Lung (tissue), 17 donors: ENCODE measurements at places on chromosomes 1 and 21. TPM values are rescaled to one million over a fixed set of nuclear protein-coding genes. Genes with fewer than 3 reads are reported as not detected.
A peak's percentile ranks its signal among the peaks of the same experiment; 100 is the strongest.

DNA sequence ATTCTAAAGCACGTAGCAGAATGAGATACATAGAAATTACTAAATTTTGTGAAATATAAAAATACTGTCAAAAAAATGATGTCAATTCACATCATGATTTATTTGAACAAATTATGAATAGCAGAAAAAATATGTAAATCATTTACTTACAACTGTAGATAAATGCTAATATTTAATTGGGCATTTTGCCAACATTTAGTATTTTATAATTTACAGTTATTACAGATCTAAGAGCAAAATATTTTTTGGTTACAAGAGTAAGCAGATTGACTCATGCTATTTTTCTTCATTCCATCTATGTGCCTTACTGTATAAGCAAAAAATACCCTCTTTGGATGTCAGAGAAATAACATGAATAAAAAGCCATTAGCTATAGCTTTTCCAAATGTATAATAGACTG, 282.3 kb upstream of the RGS18 start:
- peak; percentile 36 for DNase-seq

GRCh38 chr1:228075801-228076271, 6.7 kb upstream of the ARF1 start:
- no peak for DNase-seq

- DNase-seq, result no peak
Observed at GRCh38 chr1:67350783-67351182, 43.1 kb downstream of the IL12RB2 start.

DNA sequence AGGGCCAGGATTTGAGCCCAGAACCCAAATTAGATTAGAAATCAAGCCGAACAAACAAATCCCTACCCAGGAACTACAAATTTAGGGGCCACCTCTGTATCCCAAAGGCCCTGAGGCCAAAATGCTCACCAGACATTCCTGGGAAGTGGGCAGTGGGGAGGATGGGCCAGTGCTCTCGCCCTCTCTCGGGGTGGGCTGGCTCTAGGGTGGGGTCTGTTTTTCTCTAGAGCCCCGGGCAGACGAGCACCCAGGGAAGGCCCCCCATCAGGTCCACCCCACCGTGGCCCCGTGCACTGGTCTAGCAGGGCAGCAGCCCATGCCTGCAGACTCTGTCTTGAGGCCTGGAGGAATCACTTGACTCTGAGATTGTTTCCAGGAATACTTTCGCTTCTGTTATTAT, 252.0 kb downstream of the RRAGC start:
- no peak for DNase-seq

DNA sequence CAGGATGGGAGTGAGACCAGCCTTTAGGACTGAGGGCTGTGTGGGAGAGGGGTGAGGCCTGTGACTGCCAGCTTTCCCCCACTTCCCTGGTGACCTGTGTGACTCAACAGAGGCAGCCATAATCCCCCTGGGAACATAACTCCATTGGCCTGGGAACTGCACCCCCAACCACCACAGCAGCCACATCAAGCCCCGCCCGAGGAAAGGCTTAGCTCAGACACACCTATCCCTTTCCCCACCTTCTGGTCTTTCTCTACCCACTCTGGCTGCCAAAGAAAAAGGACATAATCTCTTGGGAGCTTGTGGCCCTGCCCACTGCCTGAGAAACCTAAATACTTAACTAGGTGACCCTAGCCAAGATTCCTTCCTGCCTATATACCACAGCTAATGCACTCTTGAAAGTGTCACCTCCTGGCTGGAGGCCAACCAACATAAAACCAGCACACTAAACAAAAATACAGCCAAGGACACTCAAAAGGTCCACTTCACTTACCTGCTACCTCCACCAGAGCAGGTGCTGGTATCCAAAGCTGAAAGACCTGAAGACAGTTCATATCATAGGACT, 406.6 kb upstream of the CAMK1G start:
- DNase-seq, result no peak

SLC9C2 gene
- 0.97 TPM for total RNA-seq

MEX3A gene
- 1.1 TPM for total RNA-seq

CFHR2 gene
- total RNA-seq, result not detected

DNA sequence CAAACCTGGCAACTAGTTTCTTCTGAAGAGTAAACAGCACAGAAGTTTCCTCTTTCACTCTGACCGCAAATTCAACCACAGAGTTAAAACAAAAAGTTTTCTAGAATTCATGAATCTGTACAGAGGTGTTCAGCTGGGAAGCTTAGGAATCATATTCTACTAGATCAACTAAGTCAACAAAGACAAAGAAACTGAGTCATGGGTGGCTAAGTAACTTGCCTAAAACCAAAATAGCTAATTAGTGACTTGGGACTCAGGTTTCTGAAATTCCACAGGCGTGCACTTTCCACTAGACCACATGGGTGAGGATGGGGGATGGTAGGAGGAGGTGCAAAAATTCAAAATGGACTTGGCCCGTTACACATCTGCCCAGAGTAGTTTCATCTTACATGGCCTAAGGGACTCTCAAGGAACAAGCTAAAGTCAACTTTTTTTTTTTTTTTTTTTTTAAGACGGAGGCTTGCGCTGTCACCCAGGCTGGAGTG, 25.8 kb downstream of the PTPN14 start:
- DNase-seq, result no peak

- no peak for DNase-seq
Observed at GRCh38 chr1:113887402-113888175, at the start of gene BCL2L15. TSS of gene BCL2L15 (minus strand) at chr1:113887581. CDS start at chr1:113887375, 206 bp downstream.

DNA sequence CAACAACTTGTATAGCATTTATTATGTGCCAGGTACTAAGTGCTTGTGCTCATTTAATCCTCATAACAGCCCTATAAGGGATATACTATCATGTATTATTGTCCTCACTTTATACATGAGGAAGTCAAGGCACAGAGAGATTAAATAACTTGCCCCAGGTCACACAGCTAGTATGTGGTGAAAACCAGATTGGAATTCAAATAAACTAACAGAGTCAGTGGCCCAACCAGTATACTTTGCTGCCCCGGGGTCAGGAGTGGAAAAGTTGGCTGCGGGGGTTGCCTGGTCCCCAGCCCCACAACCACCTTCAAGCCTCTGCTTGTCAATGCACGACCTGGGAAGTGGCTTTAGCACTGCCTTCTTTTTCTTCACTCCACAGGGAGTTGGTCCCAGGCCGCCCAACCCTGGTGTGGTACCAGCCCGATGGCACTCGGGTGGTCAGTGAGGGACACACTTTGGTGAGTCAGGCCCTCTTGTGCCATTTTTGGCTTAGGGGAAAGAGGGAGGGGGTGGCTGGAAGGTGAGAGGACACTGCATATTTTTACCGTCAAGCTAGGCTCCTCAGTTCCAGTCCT, 2.5 kb downstream of the ADAM15 start:
- DNase-seq, result no peak

- DNase-seq, result no peak
Observed at GRCh38 chr1:90612033-90612432, 105.1 kb downstream of the BARHL2 start.

GRCh38 chr1:53435151-53435550, 24.0 kb upstream of the DMRTB1 start:
- no peak for DNase-seq

DNA sequence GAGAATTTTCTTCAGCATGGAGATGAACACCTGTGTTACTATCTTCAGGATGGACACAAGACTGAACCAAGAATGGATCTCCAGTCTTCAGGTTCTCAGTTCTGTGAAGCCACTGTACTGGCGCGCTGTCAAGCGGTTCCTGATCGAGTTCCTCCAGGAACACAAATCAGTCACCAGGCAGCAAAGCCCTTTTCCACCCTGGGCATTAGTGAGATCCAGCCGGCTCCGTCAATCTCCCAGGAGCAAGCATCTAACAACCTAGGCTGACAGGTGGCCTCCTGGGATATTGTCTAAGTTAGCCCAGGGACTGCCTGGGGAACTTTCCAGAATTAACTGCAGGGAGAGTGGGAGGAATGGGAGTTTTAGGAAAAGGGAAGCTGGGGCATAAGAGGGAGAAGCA, 9.7 kb upstream of the IGFN1 start:
- DNase-seq, result no peak

DNA sequence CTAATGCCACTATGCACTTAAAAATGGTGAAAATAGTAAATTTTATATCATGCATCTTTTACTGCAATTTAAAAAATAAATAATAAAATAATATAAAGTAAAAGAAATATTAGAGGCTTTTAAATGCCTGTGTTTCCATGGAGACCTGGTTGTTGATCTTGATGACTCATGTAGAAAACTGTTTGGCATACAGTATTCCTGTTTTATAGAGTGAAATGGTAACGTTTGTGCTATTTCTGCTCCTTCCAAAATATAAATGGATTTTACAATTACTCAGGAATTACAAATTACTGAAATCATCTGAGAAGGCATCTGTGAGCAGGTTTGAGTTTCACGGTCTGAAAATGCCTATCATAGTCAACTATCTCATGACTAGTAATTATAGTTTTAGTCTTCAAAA, 98.4 kb upstream of the USP25 start:
- no peak for DNase-seq

COL11A1 gene
- 0.86 TPM for total RNA-seq

DNA sequence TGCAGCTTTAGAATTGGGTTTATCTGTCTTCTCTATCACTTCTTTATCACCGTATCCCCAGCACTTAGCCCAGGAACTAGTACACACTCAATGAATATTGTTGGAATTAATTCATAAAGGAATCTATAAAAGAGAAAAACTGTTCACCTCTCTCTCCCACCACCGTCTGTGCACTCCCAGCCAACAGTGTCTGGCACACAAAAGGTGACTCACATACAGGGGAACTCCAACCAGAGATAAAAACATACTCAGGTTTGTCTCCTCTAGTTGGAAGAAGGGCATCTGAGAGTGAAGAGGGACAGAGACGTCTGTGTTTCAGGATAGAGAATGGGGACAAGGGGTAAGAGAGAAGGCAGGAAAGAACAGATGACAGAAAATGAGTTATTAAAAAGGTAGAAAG, 10.0 kb downstream of the ITLN1 start:
- no peak for DNase-seq

CFHR5 gene
- not detected for total RNA-seq

RPTN gene
- not detected for total RNA-seq

SAMD13 gene
- 3.4 TPM for total RNA-seq

PER3 gene
- total RNA-seq, result 21.1 TPM

NHLH2 gene
- total RNA-seq, result not detected

DNA sequence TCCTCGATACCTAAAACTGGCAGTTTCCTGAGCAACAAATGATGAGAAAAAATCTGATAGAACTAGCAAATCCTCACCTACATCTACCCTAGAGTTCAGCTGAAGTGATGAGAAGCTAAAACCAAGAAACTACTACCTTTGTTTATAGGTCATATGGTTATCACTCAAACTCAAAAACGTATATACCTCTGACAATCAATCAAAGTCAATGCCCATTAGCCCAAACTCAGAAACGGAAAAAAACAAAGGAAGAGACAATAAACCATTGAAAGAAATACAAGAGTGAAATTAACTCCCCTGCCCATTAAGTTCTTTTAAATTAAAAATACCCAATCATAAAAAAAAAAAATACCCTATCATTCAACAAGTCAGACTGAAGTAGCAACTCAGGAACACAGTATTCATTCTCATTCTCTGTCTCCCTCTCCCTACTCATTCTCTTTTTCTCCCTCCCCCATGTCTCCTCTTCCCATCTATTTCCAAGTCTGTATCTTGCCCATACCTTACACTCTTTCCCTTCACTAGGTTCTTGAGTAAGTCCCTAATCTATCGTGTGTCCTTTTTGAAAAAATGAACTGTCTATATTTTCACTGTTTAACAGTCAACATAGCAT, 6.8 kb downstream of the CDC42BPA start:
- no peak for DNase-seq

DNA sequence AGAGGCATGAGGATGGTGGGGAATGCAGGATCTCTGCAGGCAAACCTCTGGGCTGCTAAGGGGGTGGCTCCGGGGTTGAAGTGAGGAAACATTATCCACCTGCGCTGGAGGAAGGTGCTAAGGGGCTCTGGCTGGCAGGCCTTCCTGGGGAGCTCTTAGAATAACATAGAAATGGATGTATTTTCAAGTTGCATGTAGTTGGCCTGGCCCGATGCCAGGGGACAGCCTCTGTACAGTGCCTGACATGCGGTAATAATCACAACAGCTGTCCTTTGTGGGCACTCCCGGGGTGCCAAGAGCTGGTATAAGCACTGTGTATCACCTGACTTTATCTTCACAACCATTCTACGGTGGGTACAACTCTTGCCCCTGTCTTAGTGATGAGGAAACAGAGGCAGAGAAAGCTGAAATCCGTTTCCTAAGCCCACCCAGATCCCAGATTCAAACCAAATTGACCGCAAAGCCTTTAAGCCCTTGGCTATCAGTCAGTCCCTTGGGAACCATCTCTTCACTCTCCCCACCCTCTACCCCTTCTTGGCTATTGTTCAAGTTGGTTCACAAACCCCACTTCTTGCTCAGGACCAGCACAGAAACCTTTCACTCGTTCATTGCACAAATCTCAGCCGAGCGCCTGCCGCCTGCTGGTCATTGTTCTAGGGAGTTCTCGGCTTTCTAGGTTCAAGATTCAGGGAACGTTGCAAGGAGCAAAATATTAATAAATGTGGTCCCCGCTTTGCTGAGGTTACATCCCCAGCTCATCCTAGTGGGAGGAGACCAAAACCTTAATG, 30.9 kb downstream of the PADI4 start:
- DNase-seq, result no peak

GRCh38 chr1:205774198-205775014, 876 bp downstream of the RAB29 start:
- no peak for DNase-seq

PPOX gene
- 34.1 TPM for total RNA-seq

DNA sequence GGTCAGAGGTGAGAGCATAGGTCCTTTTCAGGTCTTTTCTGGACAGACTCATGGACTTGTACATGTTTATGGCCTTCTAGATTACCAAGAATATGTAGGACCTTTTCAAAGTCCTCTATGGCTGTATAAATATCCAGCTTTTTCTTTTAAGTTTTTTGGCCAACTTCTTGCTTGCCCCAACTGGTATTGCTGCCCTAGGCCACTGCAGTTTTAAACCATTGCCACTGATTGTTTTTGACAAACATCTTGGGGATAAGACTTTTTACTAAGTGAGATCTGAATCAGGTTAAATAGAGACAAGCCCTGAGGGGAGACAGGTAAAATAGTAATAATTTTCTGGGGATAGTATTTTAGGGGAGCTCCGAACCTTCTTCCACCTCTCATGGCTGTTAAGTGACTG, 14.8 kb upstream of the DDR2 start:
- DNase-seq, result no peak

- DNase-seq, result no peak
Observed at GRCh38 chr1:203182387-203182953, 4.0 kb downstream of the CHI3L1 start.

DCDC2B gene
- total RNA-seq, result 7.2 TPM

DNA sequence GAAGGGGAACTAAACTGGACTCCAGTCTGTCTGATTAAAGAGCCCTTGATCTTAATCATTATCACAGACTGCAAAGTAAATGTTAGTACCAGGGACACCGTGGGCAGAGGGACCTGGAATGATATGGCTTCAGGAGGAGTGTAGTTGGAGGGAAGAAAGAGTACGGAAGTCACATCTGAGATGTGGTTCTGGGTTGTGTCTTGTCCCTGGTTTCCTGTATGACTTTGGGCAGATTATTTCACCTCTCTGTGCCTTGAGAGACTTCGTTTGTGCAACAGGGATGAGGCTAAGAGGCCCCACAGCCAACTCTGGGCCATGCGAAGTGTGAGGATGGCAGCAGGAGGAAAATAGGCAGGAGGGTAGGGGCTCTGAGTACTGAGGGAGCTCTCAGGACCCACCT, 76.1 kb upstream of the SLC2A1 start:
- DNase-seq, result no peak
